Peyer's patch (tissue), 4 donors: ENCODE measurements at places on chromosomes 1 and 21.

GRCh38 chr1:183023601-183024316, 539 bp downstream of the LAMC1 start:
- DNase-seq: peak; percentile 83

DNA sequence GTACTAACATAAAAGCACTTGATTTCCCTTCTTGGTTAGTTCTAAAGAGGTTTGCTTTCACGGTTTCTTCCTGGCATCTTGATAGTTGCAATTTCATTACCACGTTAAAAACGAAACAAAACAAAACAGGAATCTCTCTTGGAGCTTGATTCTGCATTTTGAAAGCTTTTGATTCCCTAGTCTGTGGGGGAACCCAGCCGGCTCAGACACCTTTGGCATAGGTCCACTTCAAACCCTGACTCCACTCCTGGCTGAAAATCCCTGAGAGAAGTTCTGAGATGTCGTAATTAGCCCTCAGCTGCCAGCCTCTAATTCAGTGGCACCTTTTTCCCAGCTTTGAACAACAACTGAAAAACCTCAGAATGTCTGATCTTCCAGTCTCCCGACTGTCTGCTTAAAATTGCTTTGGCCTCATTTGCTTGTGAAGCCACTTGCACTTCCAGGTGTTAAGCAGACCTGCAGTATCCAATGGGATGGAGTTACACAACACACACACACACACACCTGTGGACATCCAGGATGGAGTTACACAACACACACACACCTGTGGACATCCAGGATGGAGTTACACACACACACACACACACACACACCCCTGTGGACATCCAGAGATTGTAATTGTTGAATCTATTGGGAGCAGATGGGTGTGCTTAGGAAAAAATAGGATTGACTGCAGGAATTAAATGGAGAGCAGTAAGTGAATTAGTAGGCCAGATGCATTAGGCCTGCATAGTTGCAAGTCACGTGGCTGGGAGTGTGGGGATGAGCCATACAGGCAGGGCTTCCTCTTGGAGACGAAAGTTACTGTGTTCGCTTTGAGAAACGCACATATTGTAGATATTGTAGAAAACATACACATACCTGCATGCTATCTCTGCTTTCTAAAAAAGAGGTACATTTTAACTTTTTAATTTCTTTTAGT, 285.6 kb upstream of the FMN2 start:
- DNase-seq: no peak

DNA sequence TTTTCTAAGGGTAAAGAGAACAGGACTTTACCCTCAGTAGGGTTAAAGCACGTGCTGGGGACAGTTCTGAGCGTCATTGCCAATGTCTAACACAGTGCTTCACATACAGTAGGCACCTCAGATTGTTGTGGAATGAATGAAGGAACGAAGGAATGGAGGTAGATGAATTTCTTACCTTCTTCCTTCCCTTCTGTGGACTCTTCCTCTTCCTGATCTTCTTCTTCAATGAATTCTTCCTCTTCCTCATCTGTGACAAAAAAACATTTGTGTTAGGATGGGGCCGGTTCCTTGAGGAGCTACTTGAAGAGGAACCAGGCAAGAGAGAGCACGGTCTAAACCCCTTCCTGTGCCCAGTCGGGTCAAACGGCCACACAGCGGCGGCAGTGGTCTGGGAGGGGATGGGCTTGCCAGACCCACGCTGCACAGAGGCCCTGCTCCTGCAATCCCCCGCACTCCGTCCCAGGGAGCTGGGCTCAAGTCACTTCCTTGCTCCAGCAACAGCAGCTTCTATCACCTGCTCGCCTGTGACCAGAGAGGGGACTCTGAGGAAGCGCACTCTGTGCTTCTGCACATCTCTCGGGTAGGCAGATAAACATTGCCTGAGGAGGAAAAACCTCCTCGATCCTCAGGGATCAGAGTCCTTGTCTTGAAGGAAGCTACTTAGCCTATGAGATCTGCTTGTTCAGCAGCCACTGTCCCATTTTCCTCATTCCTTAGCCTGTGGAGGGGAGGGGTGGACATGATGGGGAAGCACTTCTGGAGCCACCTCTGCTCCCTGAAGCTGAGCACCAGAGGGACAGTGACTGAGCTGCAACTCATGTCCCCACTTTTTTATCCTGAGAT, 8.0 kb upstream of the SLC30A2 start:
- DNase-seq: no peak

- DNase-seq: no peak
Observed at GRCh38 chr1:113247782-113248181, 142.5 kb upstream of the MAGI3 start.

DNA sequence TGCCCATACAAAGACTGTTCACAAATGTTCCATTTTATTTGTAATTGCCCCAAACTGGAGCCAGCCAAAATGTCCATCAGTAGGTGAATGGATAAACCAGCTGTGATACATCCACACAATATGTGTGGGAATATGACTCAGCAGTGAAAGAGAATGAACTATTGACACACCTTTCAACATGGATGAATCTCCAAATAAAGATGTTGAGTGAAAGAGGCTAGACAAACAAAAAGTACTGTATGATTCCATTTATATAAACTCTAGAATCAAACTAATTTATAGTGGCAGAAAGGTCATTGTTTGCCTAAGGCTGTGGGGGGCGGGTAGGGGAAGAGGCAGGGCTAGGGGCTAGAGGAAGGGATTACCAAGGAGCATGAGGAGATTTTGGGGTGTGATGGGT, 4.5 kb downstream of the DHCR24 start:
- DNase-seq: no peak

DNA sequence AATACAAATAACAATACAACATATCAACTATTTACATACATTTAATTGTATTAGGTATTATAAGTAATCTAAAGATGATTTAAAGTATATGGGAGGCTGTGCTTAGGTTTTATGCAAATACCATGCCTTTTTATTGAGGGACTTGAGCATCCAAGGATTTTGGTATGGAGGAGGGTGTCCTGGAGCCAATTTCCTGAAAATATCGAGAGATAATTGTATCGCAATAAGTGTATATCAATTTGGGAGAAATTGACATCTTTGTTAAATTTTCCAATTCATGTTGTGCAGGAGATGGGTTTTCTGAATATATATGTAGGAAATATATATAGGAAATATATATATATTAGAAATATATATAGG, 63.5 kb downstream of the ATP1A1 start:
- no peak for DNase-seq

- DNase-seq: no peak
Observed at GRCh38 chr1:24764439-24764838, 19.2 kb downstream of the CLIC4 start.

GRCh38 chr1:47814612-47815395, 182.4 kb downstream of the TRABD2B start:
- no peak for DNase-seq
